Mesothelial cell of epicardium (in vitro differentiated cells): ENCODE measurements at places on chromosomes 2 and 18. TPM values are rescaled to one million over a fixed set of nuclear protein-coding genes. Genes with fewer than 3 reads are reported as not detected.
A peak's percentile ranks its signal among the peaks of the same experiment; 100 is the strongest.

DNA sequence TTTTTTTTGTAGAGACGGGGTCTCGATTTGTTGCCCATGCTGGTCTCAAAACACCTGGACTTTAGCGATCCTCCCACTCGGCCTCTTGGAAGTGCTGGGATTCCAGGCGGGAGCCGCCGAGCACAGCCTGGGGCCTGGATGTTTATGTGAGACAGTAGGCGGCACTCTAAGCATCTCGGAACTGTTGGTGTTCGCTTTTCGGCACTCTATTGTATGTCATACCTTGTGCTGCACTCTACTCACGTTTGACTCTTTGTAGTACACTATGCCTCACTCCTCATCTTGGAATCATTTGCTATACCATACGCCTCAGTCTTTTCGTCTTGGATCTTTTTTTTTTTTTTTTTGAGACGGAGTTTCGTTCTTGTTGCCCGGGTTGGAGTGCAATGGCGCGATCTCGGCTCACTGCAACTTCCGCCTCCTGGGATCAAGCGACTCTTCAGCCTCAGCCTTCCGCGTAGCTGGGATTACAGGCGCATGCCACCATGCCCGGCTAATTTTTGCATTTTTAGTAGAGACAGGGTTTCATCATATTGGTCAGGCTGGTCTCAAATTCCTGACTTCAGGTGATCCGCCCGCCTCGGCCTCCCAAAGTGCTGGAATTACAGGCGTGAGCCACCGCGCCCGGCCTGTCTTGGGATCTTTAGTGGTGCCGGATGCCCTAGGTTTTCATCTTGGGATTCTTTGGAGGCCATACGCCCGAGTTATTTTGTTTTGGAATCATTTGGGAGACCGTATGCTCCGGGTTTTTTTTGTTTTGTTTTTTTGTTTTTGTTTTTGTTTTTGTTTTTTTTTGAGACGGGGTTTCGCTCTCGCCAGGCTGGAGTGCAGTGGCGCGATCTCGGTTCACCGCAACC lies 24.2 kb upstream of the ZDBF2 start:
- H3K4me1 ChIP-seq = peaks cover 1% of the 10 kb centered on the region
- no peaks in the 10 kb centered on the region for H3K27me3 ChIP-seq
- no peak overlapping the region for H3K4me3 ChIP-seq
- H3K27ac ChIP-seq = no peak overlapping the region
- H3K36me3 ChIP-seq = no peaks in the 10 kb centered on the region

DNA sequence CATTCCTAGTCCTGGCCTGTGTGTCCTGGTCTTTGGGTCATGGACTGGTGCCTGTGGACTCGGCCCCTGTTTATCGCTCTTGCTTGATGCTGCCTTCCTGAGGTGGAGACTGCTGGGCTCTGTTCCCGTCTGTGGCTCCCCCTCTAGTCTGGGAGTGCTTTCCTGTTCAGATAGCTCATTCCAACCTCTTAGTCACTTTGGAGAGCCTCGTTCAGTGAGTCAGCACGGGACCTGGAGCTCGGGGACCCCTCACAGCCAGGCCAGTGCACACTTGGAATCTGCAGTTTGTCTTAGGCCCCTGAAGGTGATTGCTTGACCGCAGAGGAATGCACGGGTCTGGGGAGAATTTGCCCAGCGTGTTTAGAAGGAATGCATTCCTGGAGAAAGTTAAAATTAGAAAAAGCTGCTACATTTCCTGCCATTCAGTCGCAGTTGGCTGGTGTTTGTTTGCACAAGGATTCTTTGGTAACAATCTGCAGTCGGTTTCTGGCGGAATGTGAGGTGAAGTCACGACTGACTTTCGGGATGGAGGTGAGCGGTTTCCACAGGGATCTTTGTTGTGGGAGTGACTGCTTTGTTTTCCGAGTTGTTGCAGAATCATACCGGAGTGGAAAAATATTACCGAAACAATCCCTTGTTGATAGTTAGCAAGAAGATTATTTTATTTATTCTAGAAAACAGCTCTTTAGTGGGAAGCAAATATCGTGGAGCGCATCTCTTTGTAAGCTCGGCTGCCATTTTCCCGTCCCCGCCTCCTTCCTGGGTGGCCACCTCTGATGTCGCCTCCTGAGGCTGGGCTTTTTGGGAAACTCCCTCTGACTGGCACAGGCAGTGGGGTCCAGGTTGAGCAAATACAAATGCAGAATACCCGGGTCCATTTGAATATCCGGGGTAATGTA lies 29.6 kb downstream of the SH3BP4 start:
- H3K36me3 ChIP-seq = peaks cover 12% of the 10 kb centered on the region
- H3K4me1 ChIP-seq = peaks cover 60% of the 10 kb centered on the region
- peak; percentile 63 for DNase-seq
- H3K27me3 ChIP-seq = no peaks in the 10 kb centered on the region

GRCh38 chr2:110106642-110107041 lies 9.0 kb downstream of the MALL start:
- peaks cover 26% of the 10 kb centered on the region for H3K27me3 ChIP-seq
- no peak overlapping the region for H3K27ac ChIP-seq
- DNase-seq = no peak

DNA sequence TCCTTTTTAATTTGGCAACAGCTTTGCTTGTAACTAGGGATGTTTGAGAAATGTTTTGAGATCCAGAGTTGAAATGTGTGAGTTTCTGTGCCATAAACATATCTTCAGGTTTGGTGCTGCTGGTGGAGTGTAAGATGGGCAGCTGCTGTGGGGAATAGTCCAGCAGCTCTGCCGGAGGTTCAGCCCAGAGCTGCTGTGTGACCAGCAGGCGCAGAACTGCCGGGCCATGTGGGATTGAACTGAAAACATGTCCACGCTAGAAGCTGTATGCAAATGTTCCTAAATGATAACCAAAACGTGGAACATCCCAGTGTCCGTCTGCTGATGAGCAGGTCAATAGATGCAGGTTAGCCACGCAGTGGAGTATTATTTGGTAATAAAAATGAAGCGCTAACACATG lies 99.6 kb downstream of the DGKD start:
- no peak overlapping the region for H3K4me3 ChIP-seq
- DNase-seq = no peak
- H3K4me1 ChIP-seq = no peaks in the 10 kb centered on the region
- no peak overlapping the region for H3K27ac ChIP-seq

- peaks cover 36% of the 10 kb centered on the region for H3K4me1 ChIP-seq
- H3K27me3 ChIP-seq = peaks cover 100% of the 10 kb centered on the region
- no peak for DNase-seq
- no peak overlapping the region for H3K27ac ChIP-seq
Measured at GRCh38 chr2:19357402-19358241, 801 bp downstream of the OSR1 start.

- no peak overlapping the region for H3K27ac ChIP-seq
- no peaks in the 10 kb centered on the region for H3K36me3 ChIP-seq
- no peak overlapping the region for H3K4me3 ChIP-seq
- no peaks in the 10 kb centered on the region for H3K4me1 ChIP-seq
- DNase-seq = no peak
Measured at GRCh38 chr2:183505911-183506310, 381.7 kb downstream of the NUP35 start.

DNA sequence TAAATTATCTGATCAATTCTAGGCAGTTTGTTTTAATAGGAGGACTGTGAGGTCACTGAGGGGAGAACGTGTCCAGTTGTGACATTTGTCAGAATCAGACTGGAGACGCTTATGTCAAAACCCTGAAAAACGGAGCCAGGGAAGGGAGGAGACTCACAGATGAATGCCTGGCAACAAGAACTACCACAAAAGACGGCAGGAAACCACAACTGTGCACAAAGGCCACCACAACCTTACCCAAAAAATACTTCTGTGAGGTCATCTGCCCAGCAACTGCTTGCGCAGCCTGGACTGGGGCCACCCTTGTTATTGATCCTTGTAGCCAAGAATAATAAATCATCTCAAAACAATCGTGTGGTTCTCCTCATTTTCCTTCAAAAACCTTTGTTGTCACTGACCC lies 173.0 kb upstream of the ALKAL2 start:
- H3K27me3 ChIP-seq = peaks cover 51% of the 10 kb centered on the region
- H3K4me3 ChIP-seq = no peak overlapping the region
- H3K27ac ChIP-seq = no peak overlapping the region
- peaks cover 4% of the 10 kb centered on the region for H3K4me1 ChIP-seq
- no peak for DNase-seq

- H3K4me3 ChIP-seq = no peak overlapping the region
- H3K36me3 ChIP-seq = no peaks in the 10 kb centered on the region
- peaks cover 24% of the 10 kb centered on the region for H3K4me1 ChIP-seq
- H3K27ac ChIP-seq = no peak overlapping the region
- DNase-seq = no peak
- peaks cover 2% of the 10 kb centered on the region for H3K27me3 ChIP-seq
Measured at GRCh38 chr18:76252880-76253279, 242.2 kb downstream of the ZNF516 start.

GRCh38 chr2:81087646-81088045 lies 783.1 kb upstream of the LRRTM1 start:
- no peaks in the 10 kb centered on the region for H3K36me3 ChIP-seq
- no peak overlapping the region for H3K27ac ChIP-seq
- no peak for DNase-seq
- H3K27me3 ChIP-seq = no peaks in the 10 kb centered on the region
- H3K4me3 ChIP-seq = no peak overlapping the region
- peaks cover 5% of the 10 kb centered on the region for H3K4me1 ChIP-seq

- no peak for DNase-seq
- peak overlapping the region; percentile 7 for H3K27ac ChIP-seq
- H3K27me3 ChIP-seq = no peaks in the 10 kb centered on the region
- H3K4me3 ChIP-seq = no peak overlapping the region
Measured at GRCh38 chr2:28286678-28287077, 106.0 kb upstream of the FOSL2 start.

DNA sequence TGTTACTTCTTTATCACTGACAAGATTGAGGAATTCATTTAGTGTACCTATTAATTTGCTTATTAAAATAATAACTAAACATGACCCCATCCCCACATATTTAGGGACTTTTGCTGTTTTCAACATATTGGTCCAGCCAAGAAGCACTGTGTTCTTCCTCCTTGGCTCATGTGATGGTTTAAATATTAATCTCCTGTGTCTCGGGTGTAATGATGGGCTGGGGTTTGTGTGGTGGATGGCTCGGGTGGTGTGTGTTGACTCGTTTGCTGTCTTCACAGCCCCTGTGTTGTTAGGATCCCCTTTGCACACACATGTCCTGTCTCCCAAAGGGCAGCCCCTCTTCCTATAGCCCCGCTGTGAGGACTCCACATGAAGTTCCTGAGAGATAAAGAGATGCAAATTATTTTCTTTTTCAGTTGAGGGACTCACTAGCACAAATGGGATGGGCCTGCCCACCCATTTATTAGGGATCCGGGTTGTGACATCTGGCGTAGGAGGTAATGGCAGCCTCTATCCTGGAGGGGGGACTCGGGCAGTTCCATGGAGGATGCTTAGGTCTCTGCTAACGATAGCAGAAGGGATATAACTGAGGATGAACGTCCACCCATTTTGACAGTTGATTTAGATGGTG lies 53.4 kb downstream of the FHOD3 start:
- no peak overlapping the region for H3K27ac ChIP-seq
- no peaks in the 10 kb centered on the region for H3K36me3 ChIP-seq
- peaks cover 6% of the 10 kb centered on the region for H3K4me1 ChIP-seq
- no peak for DNase-seq

The EMILIN2 gene
- 30.2 to 31.3 TPM (median 30.2 TPM) in 3 replicates for total RNA-seq

The NFATC1 gene
- total RNA-seq = 13.4 to 17.5 TPM (median 13.4 TPM) in 3 replicates

The AMER3 gene
- total RNA-seq = not detected in 3 replicates

The SULT6B1 gene
- not detected in 3 replicates for total RNA-seq

The EPAS1 gene
- total RNA-seq = 4.4 to 7.5 TPM (median 4.9 TPM) in 3 replicates
